ENCODE measurements at places on chromosomes 12 and 14.
A peak's percentile ranks its signal among the peaks of the same experiment; 100 is the strongest.

DNA sequence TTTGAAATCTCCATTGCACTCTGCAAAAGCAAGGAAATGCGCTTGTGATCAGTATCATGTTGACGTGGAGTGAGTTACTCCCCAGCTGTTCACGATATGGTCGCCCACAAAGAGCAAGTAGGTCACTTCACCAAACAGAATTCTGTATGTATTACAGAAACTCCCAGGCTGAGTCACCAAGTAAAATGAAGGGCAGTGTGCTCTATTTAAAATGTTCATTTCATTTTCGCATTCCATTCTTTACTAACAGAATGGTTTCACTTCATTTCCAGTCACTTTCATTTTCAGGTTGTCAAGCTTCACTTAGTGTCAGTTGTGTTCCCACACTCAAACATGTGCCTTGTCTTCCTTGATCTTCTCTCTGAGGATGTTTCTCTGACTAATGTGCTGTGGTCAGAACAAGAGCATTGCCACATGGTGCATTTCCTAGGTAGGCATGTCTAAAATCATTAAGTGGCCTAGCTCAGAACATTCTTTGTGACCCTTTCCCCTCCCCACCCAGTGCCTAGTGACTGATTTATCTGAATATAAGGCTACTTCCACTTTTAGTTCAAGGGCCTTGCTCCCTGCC is 391.2 kb downstream of the RAD51B start:
- no peaks in the 10 kb centered on the region for H3K36me3 ChIP-seq
- no peaks in the 10 kb centered on the region for H3K27me3 ChIP-seq
- no peak overlapping the region for H3K4me3 ChIP-seq
- H3K4me1 ChIP-seq: peaks cover 13% of the 10 kb centered on the region
- no peak for DNase-seq

- no peaks in the 10 kb centered on the region for H3K27me3 ChIP-seq
- peaks cover 32% of the 10 kb centered on the region for H3K4me1 ChIP-seq
- no peak for DNase-seq
Observed at GRCh38 chr14:92649934-92650545, 98.4 kb downstream of the LGMN start.

- H3K4me3 ChIP-seq: no peak overlapping the region
- no peaks in the 10 kb centered on the region for H3K36me3 ChIP-seq
- no peaks in the 10 kb centered on the region for H3K4me1 ChIP-seq
Observed at GRCh38 chr14:101495284-101495683, 66.0 kb upstream of the DIO3 start.

GRCh38 chr14:61752626-61753025 is 9.6 kb upstream of the SNAPC1 start:
- H3K4me1 ChIP-seq: peaks cover 52% of the 10 kb centered on the region
- H3K27me3 ChIP-seq: no peaks in the 10 kb centered on the region
- no peak for DNase-seq
- no peak overlapping the region for H3K4me3 ChIP-seq
- peaks cover 33% of the 10 kb centered on the region for H3K36me3 ChIP-seq
- H3K27ac ChIP-seq: peak overlapping the region; percentile 94

- no peak for DNase-seq
- peak overlapping the region; percentile 1 for H3K27ac ChIP-seq
- H3K4me3 ChIP-seq: no peak overlapping the region
- peaks cover 14% of the 10 kb centered on the region for H3K4me1 ChIP-seq
- no peaks in the 10 kb centered on the region for H3K27me3 ChIP-seq
Observed at GRCh38 chr14:52240623-52241022, 26.9 kb upstream of the PTGDR start.

DNA sequence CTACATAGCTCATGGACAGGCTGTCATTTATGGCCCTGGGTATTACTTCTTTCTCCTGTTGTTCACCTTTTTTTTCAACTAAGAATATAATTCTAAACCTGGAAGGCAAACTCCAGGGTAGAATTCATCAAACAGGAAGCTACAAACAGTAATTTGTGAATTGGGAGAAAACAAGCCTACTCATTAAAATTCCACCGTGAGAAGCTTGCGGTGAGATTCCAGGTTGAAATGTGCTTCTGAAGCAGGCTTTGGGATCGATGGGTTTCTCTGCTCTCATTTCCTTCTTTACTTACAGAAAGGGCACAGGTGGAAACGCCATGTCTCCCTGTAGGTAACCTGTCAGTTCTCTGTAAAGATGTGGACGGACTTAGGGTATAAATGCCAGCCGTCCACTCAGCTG is 257.5 kb downstream of the TMEM132C start:
- no peaks in the 10 kb centered on the region for H3K4me1 ChIP-seq
- H3K27me3 ChIP-seq: no peaks in the 10 kb centered on the region
- H3K4me3 ChIP-seq: no peak overlapping the region
- no peaks in the 10 kb centered on the region for H3K36me3 ChIP-seq
- no peak overlapping the region for H3K27ac ChIP-seq

- H3K4me1 ChIP-seq: no peaks in the 10 kb centered on the region
- no peak overlapping the region for H3K4me3 ChIP-seq
- no peaks in the 10 kb centered on the region for H3K36me3 ChIP-seq
- H3K27me3 ChIP-seq: peaks cover 23% of the 10 kb centered on the region
Observed at GRCh38 chr12:130016194-130016593, 112.4 kb upstream of the TMEM132D start.

DNA sequence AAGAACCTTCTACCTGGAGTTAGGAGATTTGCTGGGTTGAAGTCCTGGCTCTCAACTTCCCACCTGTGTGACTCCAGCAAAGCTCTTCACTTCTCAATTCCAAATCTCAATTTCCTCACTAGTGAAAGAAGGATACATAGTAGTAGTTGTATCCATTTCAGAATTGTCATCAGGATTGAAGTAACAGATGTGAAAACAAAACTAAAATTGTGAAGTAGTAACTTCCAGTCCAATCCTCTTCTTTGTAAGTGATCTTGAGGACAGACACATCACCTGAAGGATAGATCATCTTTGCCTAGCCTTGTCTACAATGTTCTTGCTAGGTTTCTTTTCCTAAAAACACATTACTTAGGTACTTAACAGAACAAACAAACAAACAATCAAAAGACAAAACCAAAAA is 1.2 kb upstream of the LRRK2 start:
- no peak for DNase-seq
- peaks cover 6% of the 10 kb centered on the region for H3K27me3 ChIP-seq
- no peaks in the 10 kb centered on the region for H3K4me1 ChIP-seq
- H3K27ac ChIP-seq: no peak overlapping the region
- H3K36me3 ChIP-seq: no peaks in the 10 kb centered on the region
- no peak overlapping the region for H3K4me3 ChIP-seq

DNA sequence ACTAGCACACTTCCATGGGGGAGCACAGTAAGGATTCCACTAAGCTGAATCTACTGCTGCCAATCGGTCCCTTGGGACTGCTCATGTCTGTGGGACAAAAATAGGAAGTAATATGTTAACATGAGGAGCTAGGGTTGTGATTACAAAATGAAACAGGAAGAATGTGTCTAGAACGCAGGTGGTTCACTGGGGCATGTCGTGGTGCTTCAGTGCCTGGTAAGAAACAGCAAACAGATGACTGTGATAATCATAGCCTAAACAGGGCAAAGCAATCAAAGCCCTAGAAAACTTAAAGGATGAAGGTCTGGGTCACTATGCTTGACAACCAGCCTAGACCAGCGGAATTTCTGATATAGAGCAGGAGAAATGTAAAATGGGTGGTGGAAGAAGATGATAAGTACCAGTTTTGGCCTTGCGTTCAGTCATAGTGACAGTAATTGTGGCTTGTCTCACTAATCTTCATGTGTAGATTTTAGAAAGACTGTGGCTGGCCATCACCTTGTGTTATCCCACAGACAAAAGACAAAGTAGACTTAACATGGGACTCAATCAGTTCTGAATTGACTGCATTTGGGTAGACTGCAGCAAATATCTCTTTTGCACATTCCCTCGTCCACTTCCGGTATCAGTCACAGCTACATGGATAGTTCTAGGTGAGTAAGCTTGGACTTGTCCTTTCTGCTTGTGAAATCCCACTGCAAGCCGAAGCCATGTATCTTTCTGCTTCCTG is 51.4 kb downstream of the WASHC3 start:
- H3K4me1 ChIP-seq: no peaks in the 10 kb centered on the region
- no peak overlapping the region for H3K27ac ChIP-seq
- no peaks in the 10 kb centered on the region for H3K36me3 ChIP-seq

DNA sequence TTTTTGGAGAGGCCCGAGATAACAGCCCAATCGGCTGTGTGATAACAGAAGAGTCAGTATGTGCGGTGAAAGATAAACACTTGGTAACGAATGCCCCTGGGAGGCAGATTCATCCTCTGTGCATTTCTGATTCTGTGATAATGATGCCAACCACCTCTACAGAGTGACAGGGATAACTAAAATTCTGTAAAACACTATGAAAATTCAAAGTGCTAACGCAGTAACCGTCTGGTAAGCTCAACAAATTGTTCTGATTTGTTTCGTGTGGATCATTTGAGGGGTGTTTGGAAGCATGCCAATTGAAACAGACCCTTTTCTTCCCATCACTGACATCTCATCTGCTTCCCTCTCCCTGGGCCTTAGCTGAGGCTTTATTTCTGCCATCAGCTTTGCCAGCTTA is 76.3 kb downstream of the ESR2 start:
- no peak overlapping the region for H3K4me3 ChIP-seq
- peaks cover 82% of the 10 kb centered on the region for H3K36me3 ChIP-seq
- H3K27me3 ChIP-seq: no peaks in the 10 kb centered on the region
- H3K4me1 ChIP-seq: no peaks in the 10 kb centered on the region

All from RWPE2 (cell line).